GM23338 (cell line): ENCODE measurements at places on chromosomes 5 and 9.

DNA sequence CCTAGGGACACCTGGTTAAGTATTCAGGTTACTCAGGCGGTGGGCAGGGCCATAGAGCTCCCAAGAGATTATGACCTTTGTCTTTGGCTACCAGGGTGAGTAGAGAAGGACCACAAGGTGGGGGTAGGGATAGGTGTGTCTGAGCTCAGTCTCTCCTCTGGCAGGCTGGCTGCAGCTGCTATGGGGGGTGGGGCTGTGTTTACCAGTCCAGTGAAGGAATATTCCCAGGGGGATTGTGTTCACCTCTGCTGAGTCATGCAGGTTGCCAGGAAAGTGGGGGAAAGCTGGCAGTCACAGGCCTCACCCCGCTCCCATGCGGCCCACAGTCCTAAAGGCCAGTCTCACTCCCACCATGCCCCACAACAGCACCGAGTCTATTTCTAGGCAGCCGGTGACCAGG, 53.6 kb upstream of the POU5F2 start:
- H3K4me3 ChIP-seq: no peak overlapping the region
- no peak for DNase-seq
- H3K27me3 ChIP-seq: no peaks in the 10 kb centered on the region
- 0 out of 2 replicates have a peak, but pooled peaks cover 4% of the 10 kb centered on the region for H3K4me1 ChIP-seq
- H3K27ac ChIP-seq: no peak overlapping the region
- H3K36me3 ChIP-seq: no peaks in the 10 kb centered on the region

GRCh38 chr5:8474569-8474930, 605.6 kb downstream of the MTRR start:
- H3K4me1 ChIP-seq: peaks cover 8% of the 10 kb centered on the region; the same call in 1 of the 2 replicates
- DNase-seq: no peak
- H3K36me3 ChIP-seq: peaks cover 14% of the 10 kb centered on the region; the same call in 1 of the 2 replicates
- H3K27ac ChIP-seq: no peak overlapping the region

DNA sequence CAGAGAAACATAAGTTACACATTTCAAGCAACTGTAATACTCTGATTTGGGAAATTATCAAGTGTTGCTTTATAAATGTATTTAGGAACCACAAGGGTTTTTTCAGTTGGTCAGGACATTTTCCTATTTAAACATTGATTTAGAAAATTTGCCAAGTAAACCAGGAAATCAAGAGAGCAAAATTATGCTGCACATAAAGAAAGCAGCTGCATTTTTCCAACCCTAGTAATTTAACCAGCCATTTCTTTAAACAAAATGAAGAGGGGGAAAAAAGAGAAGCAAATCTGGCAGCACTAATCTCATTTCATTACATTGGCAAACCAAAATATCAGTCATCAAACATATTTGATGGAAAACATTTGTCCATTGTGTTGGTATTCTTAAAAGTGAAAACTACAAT, 271.4 kb downstream of the TLE1 start:
- no peak overlapping the region for H3K27ac ChIP-seq
- H3K36me3 ChIP-seq: no peaks in the 10 kb centered on the region
- H3K4me3 ChIP-seq: no peak overlapping the region
- no peaks in the 10 kb centered on the region for H3K27me3 ChIP-seq
- no peaks in the 10 kb centered on the region for H3K4me1 ChIP-seq

DNA sequence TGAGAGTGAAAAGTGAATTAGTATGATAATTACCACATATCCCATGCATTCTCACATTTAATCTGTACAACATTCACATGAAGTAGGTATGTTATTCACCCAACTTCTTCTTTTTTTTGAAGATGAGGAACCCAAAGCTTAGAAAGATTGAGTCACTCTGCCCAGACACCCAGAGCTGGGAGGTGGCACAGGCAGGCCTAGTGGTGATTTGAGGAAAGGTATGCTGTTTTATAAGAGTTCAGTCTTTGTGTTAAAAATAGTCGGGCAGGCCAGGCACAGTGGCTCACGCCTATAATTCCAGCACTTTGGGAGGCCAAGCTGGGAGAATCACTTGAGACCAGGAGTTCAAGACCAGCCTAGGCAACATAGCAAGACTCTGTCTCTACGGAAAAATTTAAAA, 285.3 kb downstream of the NR3C1 start:
- no peak for DNase-seq
- H3K27ac ChIP-seq: no peak overlapping the region
- no peaks in the 10 kb centered on the region for H3K36me3 ChIP-seq
- H3K27me3 ChIP-seq: no peaks in the 10 kb centered on the region
- H3K4me3 ChIP-seq: no peak overlapping the region

GRCh38 chr5:178883815-178884430, 11.8 kb upstream of the ZFP2 start:
- no peak overlapping the region for H3K4me3 ChIP-seq
- no peak for DNase-seq
- H3K27me3 ChIP-seq: no peaks in the 10 kb centered on the region
- H3K27ac ChIP-seq: no peak overlapping the region
- H3K36me3 ChIP-seq: peaks cover 48% of the 10 kb centered on the region

GRCh38 chr9:129143031-129143927, 32.1 kb downstream of the PTPA start:
- H3K27ac ChIP-seq: peak overlapping the region; percentile 91
- no peaks in the 10 kb centered on the region for H3K27me3 ChIP-seq
- peak; percentile 88 for DNase-seq
- peaks cover 6% of the 10 kb centered on the region for H3K36me3 ChIP-seq
- H3K4me1 ChIP-seq: peaks cover 59% of the 10 kb centered on the region
- peak overlapping the region; percentile 39 for H3K4me3 ChIP-seq

GRCh38 chr5:79436224-79436623, 77.7 kb downstream of the HOMER1 start:
- no peaks in the 10 kb centered on the region for H3K27me3 ChIP-seq
- H3K27ac ChIP-seq: no peak overlapping the region
- DNase-seq: peak; percentile 8
